Sigmoid colon (tissue), 7 donors: ENCODE measurements at places on chromosomes 5 and 9. TPM values are rescaled to one million over a fixed set of nuclear protein-coding genes. Genes with fewer than 3 reads are reported as not detected.

The KCNIP1 gene
- total RNA-seq, result 2.8 TPM

The TEX48 gene
- total RNA-seq, result not detected

- no peak for DNase-seq
Measured at GRCh38 chr5:74442466-74442865, 198.1 kb downstream of the ENC1 start.

DNA sequence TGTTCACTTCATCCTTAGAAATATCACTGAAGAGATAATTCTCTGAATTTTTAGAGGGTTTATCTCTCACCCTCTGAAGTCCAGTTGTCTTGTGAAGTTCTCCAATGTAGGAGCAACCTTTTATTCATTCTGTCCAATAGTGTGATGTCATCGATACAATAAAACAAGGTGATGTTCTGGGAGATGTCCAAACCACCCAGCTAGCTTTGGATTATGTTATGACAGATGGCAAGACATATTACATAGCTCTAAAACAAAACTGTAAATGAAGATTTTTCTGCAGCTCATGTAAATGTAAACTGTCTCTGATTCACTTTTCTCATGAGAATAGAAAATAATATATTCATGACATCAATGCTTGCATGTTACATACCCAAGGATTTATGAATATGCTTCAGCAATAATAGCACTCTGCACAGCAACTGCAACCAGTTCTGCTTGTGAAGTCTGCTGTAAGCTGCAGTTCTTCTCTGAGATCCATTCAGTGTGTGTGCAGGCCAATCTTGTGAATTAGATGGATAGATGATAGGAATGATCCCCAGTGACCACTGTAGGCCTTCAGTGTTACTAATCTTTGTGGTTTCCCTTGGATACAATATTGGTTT lies 172.6 kb upstream of the CDH12 start:
- no peak for DNase-seq

DNA sequence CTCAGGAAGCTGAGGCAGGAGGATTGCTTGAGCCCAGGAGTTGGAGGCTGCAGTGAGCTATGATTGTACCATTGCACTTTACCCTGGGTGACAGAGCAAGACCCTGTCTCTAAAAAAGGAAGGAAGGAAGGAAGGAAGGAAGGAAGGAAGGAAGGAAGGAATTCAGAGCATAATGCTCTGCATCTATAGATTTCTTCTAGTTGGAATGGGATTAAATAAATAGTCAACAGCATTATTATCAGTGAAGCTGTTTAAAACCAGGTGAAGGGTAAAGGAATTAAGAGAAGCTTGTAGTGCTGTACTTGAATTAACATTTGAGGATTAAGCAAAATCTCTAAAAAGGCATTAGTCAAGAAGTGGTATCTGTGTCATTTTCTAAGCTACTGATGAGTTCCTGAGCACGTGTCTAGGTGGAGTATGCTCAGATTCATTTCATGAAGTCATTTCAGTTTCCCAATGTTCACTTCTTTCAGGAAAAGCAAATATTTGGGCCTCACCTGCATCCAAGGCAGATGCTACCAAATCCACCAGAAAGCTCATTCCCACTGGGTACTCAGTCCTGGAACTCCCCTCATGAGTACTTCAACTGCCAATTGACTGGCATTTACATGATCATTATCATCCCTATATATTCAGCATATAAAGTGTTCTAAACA lies 8.4 kb downstream of the PDE6A start:
- DNase-seq, result no peak

DNA sequence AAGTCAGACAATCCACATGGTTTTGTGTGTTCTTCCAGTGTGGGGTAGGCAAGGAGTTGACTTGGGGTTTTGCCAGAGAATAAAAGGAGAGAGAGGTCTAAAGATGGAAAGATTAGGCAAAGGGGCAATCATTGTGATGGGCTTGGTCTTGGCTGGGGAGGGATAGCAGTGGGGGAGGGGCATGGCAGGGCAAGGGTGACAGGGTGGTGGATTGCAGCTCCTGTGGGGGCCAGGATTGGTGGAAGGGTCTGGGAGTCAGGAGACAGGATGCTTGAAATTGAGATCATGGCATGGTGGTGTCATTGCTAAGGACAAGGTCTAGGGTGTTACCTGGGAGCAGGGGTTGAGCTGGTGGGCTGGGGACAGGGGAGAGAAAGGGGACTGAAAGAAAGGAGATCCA lies 57.6 kb downstream of the ZNF618 start:
- DNase-seq, result no peak
